ENCODE measurements at places on chromosomes 12 and 14. TPM values are rescaled to one million over a fixed set of nuclear protein-coding genes. Genes with fewer than 3 reads are reported as not detected.

MAP3K12 gene
- total RNA-seq, result 16.5 TPM

PMEL gene
- 0.65 TPM for total RNA-seq

LRP1-AS gene
- total RNA-seq, result not detected

TAC3 gene
- total RNA-seq, result 0.24 TPM
